ENCODE measurements at places on chromosomes 6 and 20. TPM values are rescaled to one million over a fixed set of nuclear protein-coding genes. Genes with fewer than 3 reads are reported as not detected.
A peak's percentile ranks its signal among the peaks of the same experiment; 100 is the strongest.

- DNase-seq, result no peak
These were observed 157.4 kb downstream of the PKHD1 start for GRCh38 chr6:51929934-51930574.

DNA sequence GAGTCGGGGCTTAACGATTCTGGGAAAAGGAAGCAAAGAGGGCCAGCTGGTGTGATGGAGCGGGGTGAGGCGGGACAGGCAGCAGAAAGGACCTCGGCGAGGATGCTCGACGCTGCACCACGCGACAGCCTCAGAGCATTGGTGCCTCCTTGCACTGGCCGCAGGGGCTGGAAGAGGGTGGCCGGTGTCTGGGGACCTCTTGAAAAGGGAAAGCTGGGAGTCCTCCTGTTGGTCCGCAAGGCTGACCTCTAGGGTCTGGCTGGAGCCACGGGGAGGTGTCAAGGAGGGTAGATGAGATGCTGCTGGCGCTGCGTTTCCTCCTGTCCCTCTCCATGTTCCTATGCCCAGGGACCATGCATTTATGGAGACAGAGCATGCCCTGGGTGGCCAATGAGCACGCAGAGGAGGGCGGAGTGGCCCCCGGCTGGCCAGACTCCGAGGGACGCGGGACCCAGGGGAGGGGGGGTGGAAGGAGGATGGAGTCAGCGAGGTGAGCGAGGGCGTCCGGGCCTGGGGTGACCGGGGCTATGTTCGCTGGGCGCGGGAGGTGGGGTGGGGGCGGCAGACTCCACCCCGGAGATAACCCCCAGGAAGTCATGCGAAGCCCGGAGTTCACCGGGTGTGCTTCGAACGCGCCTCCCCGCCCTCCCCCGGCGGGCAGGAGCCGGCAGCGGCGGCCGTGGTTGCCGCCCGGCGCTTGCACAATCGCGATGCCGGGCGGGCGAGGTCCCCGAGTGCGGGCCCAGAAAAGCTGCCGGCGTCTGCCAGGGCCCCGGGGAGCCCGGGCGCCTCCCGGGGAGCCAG is at the start of gene CYP24A1:
TSS of gene CYP24A1 (minus strand) at position 334 of the 804 bp plus-strand sequence. CDS start 407 bp downstream, outside the sequence.
- DNase-seq, result no peak

- DNase-seq, result no peak
These were observed 54.7 kb downstream of the GFOD1 start for GRCh38 chr6:13432526-13433184.

DNA sequence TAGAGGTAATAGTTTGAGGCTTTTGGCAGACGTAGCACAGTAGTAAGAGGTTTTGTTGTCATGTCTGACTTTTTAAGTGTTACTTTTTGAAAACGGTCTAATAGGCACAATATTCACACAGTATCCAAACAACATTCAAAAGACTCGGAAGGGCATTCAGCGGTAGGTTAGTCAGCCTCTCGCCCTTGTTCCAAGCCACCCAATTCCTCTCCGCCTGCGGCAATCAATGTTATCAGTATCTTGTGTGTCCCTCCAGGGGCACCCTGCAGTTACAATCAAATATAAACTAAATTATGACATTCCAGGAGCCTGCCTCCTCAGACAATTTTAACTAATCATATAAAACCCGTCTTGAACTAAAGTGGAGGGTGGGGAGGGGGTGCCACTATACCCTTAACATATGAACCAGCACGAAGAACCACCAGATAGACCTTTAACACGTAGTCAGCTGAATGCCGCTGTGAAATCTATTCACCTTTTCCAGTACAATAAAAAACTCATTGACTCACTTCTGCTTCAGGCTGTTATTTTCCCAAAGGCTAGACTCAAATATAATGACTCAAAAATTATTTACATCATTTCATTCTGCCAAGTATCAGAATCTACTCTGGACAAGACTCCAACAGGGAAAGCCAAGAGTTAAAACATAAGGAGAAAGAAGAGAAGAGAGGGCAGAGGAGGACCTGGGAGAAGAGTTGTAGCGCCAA is 1.6 kb downstream of the TENT5A start:
- DNase-seq, result peak; percentile 24

Gene CABLES2
- 4.4 TPM for total RNA-seq

DNA sequence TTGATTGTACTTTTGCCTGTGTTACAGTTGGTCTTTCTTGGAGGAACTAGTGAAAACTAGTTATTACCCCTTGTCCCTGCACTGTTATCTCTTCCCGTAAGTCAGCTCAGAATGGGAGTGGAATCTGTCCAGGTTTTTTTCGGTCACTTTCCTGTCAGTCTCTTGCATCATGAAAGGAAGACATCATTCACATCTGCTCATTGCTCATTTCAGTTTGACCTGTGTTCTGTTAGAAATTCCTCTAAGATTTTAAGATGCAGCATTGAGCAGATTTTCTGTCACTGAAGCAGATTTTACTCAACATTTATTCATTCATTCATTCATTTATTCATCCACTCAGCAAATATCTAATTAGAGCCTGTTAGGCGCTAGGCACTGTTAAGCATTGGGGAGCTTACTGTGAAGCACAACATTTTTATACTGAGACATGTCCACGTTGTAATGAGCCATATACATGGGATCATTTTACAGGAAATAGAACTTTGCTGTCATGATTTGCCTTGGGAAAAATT is 33.1 kb upstream of the HINT3 start:
- DNase-seq, result no peak

Gene FAM209A
- not detected for total RNA-seq

Gene LBP
- not detected for total RNA-seq

- DNase-seq, result no peak
These were observed 233.6 kb downstream of the KCNQ5 start for GRCh38 chr6:72855471-72855870.

DNA sequence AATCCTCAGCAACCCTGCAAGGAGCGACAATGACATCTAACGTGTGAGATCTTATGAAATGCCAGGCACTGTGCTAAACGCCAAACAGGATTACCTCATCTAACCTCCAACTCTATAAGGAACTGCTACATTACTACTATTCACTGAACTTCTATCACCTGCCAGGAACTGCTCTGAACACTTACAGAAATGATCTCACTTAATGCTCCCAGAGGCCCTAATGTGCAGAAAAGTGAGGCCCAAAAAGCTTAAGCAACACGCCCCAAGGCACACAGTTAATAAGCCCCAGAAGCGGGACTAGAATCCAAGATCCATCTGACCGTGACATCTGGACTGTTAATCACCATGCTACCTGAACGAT is 28.5 kb downstream of the TRAM2 start:
- no peak for DNase-seq

Gene OR2J3
- not detected for total RNA-seq

Gene ISM1
- not detected for total RNA-seq

DNA sequence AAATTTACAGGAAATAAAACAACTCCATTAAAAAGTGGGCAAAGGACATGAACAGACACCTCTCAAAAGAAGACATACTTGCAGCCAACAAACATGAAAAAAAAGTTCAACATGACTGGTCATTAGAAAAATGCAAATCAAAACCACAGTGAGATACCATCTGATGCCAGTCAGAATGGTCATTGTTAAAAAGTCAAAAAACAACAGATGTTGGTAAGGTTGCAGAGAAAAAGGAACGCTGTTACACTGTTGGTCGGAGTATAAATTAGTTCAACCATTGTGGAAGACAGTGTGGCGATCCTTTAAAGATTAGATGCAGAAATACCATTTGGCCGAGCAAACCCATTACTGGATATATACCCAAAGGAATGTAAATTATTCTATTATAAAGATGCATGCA is 858.0 kb upstream of the FLRT3 start:
- peak; percentile 10 for DNase-seq

Gene TFAP2D
- not detected for total RNA-seq

Gene VWA7
- total RNA-seq, result not detected

Measured in myocyte (in vitro differentiated cells).